ENCODE measurements at places on chromosomes 3 and 15. TPM values are rescaled to one million over a fixed set of nuclear protein-coding genes. Genes with fewer than 3 reads are reported as not detected.

The PROK2 gene
- total RNA-seq = not detected

The LSMEM2 gene
- 0.13 TPM for total RNA-seq

The GOLGA6A gene
- 0.13 TPM for total RNA-seq

The ARHGEF26 gene
- total RNA-seq = 5.2 TPM

The WNT5A gene
- total RNA-seq = 141 TPM

The TMEM207 gene
- not detected for total RNA-seq

The TRIM42 gene
- total RNA-seq = not detected

The DAZL gene
- not detected for total RNA-seq

The GOLGA8K gene
- 1.6 TPM for total RNA-seq

The FOXB1 gene
- not detected for total RNA-seq

The PRTG gene
- 3.4 TPM for total RNA-seq

The GOLGA8F gene
- not detected for total RNA-seq

The CILP gene
- 4.6 TPM for total RNA-seq

The SERINC4 gene
- not detected for total RNA-seq

Data from articular chondrocyte of knee joint (primary cell).